ENCODE measurements at places on chromosomes 5 and 9.

DNA sequence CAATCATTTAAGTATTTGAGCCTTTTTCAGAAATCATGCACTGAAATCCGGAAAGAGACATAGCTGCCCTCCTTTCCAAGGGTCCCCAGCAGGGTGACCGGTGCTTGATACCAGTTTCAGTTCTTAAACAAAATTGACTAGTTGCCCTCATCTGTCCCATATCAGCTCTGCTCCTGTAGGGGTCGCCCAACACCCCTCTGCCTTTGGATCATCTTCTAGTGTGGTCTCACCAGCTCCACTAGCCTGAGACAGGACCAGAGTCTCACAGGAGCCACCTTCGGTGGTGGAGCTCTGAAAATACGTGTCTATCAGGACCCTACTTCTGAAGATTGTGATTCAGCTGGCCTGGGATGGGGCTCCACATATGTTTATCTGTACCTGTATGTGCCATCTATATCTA, 428.2 kb downstream of the ENC1 start:
- DNase-seq: no peak

GRCh38 chr9:137742698-137743097, 123.9 kb downstream of the EHMT1 start:
- DNase-seq: no peak

DNA sequence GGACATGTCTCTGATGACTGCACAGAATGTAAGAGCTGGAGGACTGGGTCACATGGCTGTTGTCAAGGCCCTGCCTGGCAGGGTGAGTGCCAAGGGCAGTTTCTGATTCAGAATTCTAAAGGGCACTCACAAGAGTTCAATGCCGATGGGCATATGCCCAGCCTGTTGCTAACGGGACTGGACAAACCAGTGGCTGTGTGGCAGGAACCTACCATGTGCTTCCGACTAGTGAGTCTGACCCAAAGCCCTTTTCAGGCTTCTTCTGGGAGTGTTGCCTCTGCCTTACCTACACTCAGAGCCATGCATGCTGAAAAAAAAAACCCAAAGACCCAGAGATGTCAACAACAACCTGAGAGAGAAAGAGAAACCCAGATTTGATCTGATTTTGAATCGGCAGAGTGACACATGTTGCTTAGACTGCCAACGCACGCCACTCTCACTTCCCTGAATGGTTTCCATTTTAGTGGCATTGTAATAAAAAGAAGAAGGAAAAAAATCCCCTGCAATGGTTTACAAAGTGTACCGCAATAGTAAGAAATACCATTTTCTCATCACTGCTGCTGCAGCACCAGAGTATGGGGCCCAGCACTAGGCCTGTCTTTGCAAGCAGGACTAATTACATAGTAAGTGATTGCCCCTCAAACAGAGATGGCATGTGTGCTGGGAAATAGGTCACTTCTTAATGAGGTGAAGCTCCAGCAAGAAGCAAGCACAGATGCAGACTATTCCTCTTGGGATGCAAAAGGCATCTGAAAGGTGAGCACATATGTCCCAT, 194.3 kb downstream of the PALM2AKAP2 start:
- peak; percentile 73 for DNase-seq

DNA sequence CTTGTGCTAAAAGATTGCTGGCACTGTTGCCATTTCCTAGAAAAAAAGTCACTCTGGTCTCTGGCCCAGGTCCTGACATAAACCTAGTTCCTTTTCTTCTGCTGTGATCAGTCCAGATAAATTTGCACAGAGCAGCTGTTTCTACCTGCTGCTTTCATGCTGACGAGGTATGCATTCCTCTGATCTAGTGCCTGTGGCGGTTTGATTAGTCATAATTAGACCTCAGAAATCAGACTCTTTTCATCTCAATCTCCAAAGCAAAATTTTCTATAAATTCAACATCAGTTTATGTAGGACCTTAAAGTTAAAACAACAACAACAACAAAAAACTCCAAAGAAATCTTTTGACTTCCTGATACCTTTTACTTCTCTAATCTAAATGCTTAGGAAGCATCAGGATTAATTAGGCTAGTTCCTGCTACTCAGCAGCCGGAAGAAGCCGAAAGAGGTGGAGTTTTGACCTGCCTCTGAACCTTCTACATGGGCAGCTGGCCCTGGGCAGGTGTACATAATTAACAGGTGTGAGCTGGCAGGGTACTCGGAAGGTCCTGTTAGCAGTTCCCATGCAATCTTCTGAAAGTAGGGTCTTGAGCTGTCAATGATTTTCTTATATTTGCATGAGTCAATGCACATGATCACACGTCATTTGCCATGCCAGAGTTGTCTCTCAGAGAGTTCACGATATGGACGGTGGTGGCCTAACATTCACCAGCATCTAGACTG, 83.3 kb upstream of the CCDC112 start:
- DNase-seq: no peak

- DNase-seq: peak; percentile 28
These were observed 7.3 kb downstream of the EGFLAM start for GRCh38 chr5:38265546-38266179.

DNA sequence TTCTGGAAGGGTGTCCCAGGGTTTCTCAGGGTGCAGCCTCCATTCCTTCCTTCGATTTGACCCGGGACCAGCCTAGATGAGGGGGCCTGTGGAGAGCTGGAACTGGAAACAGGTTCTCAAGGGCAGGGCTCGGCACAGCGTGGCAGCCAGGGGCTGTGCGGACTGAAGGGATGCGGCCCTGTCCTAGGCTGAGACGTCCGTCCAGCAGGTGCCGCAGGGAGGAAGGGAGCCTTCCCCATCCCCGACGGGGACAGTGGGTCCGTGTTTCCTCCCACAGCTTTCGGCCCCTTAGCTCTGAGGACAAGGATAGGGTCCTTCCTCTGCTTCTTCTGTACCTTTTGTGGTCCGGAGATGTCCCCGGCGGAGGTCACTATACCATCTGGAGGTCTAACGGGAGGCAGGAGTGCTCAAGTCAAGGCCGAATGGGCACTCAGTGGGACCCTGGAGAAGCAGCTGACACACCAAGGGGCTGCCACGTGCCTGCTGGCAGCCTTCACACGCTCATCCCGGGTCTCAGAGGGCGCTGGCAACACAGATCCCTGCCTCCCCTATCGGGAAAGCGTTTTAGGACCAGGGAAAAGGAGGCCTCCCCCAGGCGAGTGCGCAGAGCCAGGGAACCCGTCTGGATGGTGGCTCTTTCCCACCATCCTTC, 49.9 kb downstream of the USP20 start:
- no peak for DNase-seq

GRCh38 chr9:107874137-107874536, 384.6 kb upstream of the KLF4 start:
- no peak for DNase-seq

DNA sequence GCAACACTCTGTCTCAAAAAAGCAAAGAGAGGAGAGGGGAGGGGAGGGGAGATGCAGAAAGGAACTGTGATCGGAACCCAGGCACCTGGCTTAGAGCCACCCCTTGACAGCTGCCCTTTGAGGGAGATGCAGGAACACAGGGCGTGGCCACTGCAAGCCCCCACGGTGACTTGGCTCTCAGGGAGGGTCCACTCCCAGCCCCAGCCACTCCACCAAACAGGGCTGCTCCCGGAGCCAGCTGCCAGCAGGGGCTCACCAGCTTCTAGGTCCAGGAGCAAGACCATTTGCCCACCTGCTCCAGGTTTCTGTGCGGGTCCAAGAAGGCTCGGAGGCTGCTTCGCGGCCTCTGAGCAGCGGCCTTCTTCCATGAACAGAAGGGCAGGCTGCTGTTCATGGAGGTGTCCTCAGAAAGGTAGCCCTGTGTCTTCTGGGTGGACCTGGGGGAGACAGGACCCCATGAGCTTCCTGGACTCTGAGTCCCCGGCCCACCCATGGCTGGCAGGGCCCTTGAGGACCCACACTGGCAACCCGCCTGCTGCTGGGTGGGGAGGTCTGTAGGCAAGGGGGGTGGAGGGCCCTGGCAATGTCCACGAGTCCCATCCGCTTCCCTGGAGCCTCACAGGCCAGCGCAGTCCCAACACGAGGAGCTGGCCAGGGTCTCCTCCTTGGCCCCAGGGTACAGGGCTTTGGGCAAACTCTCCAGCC, 7.9 kb downstream of the C9orf50 start:
- DNase-seq: no peak

GRCh38 chr5:58015175-58015574, 444.7 kb downstream of the PLK2 start:
- DNase-seq: peak; percentile 0

Measured in pons (tissue), 1 donor.